ENCODE measurements at places on chromosomes 1 and 21.
A peak's percentile ranks its signal among the peaks of the same experiment; 100 is the strongest.

DNA sequence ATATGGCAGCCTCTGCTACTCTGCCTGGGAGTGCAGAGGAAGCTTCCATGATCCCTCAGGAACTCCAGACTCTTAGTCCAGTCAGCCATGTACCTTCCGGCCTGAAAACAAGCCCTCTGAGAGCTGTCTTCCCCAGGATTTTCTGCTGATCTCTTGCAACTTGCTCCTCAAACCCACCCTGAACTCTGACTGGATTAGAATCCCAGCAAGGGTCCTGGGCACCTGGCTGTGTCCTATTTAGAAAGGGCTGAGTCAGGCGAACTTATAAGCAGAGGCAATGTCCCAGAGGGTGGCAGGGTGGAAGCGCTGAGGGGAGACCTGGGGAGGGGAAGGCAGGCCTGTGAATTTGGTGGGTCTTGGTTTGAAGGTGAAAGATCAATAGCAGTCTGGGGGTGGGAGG lies 184.5 kb upstream of the EDN2 start:
- no peak for DNase-seq

DNA sequence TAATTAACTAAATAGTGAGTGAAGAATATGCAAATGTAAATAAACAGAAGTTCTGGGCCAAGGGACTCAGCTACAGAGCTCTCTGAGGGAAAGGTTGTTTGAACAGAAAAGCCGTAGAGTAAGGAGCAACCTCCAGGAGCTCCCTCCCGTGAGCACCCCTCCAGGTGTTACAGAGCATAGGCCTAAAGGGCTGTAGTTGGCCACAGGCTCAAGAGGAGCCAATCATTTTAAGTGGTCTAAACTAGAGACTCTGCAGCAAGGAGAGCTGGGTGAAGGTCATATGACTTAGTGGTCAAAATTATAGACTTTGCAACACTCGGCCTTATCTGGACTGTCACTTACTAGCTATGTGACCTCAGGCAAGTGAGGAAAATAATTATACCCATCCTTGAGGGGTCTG lies 19.1 kb upstream of the RXRG start:
- no peak for DNase-seq

DNA sequence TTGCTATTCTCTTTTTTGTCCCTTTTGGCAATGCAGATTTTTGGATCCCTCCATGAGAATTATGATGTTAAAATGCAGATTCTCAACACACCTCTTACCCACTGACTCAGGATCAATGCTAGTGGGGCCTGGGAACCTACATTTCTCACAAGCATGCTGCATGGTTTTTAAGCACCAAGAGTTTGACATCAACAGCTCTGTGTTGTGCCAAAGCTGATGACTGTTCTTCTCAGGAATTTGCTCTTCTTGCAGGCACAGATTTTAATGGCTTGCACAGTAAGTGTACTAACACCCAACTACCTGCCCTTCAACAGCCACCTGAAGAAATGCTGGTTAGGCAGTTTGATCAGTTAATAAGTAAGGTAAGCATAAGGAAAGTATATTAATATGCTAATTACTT lies 468.7 kb downstream of the PTBP2 start:
- no peak for DNase-seq

DNA sequence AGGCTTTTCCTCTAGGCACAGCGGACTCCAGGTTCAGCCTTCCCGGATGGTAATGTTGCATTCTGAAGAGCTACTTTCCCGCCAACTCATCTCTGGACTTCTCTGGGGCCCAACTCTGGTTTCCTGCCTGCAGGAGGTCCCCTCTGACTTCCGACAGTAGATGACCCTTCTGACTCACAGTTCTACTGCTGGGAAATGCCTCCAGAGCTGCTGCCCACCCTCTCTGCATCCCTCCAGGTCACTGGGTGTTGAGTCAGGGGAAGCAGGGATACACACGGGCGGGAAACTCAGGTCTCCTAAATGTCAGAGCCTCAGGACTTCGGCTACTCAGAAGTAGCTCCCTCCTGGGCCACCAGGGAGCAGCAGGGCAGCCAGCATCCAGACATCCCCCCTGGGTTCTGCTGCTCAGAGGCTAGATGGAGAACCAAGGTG lies 2.1 kb upstream of the KIF21B start:
- no peak for DNase-seq

GRCh38 chr1:66443793-66444192 lies 90.2 kb upstream of the SGIP1 start:
- no peak for DNase-seq

DNA sequence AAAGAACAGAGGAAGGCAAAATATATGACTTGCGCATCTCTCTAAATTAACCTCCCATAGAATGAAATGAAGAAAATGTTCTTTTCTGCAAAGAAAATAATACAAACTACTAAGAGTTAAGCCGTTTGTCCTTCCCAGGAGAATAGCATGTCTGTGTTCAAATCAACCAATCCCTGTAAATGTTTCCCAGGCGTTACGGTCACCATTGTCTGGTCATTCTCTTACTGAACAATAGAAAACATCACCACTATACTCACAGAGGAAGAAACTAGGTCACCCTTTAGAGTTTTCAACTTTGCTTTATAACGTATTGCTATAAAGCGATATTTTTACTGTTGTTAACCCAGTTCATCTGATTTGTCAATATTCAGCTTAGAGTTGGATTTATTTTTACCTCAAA lies 34.1 kb downstream of the COL11A1 start:
- no peak for DNase-seq

GRCh38 chr1:61914823-61915482 lies 172.7 kb downstream of the PATJ start:
- DNase-seq = no peak

GRCh38 chr1:34444516-34444915 lies 267.8 kb downstream of the C1orf94 start:
- no peak for DNase-seq

DNA sequence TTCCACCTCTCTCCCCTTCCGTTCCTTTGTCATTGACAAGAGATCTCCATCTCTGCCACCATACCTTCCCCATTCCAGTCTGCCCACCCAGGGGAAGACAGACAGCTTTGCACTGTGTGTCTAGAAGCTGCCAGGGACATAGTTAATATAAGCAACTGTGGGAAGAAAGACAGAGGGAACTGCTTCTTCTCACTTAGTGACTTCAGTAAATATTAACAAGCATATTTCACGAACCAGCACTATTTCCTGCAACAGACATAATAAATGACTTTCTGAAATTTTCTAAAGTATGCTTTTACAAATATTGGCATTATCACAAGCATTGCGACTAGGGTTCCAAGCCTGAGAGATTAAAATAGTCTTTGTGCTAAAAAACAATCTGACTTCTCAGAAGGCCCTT lies 43.2 kb upstream of the SLC6A9 start:
- DNase-seq = no peak

DNA sequence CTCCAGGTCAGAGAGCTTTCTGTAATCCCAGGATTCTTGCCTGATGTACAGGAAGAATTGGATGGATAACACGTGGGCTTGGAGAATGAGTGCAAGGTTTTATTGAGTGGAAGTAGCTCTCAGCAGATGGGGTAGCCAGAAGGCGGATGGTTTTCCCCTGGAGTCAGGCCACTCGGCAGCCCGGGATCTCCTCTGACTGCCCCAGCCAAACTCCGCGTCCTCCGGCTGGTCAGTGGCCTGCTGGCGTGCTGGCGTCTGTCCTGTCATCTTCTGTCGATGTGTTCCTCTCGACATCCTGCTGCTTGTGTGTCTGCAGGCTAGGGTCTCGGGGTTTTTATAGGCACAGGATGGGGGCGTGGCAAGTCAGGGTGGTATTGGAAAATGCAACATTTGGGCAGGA lies 27.4 kb upstream of the GJA9 start:
- DNase-seq = no peak

DNA sequence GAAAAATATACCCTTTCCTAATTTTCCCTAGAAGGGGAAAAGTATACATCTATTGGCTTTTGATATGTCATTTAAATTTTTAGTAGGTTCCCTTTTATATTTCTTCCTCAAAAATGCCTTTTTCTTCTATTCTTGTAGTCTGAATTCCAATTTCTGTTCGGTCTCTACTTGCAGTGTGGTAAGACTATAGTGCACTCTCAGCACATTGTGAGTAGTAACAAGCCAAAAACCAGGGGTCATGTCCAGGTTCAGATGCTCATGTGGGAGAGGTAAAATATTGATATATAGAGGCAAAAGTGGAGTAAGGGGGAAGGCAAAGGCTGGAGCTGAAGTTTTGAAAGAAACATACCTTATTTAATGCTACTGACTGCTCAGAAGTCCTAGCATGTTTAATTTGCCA lies 4.0 kb upstream of the FCGR2A start:
- no peak for DNase-seq

DNA sequence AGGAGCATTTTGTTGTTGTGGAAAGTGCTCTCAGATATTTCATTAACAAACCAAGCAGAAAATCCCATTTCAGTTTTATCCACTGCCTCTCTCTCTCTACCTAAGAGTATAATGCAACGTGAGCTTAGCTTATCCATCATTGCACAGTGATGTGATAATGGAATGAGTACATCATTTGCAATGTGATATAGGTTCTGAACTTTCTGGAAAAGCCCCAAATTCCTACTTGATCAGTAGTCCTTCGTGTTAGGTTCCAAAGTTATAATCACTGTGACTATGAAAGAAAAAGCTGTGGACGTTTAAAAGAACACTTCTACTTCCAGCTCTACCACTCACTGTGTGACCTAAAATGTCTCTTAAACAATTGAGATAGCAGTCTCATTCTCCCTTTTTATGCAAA lies 76.4 kb upstream of the PRMT6 start:
- no peak for DNase-seq

DNA sequence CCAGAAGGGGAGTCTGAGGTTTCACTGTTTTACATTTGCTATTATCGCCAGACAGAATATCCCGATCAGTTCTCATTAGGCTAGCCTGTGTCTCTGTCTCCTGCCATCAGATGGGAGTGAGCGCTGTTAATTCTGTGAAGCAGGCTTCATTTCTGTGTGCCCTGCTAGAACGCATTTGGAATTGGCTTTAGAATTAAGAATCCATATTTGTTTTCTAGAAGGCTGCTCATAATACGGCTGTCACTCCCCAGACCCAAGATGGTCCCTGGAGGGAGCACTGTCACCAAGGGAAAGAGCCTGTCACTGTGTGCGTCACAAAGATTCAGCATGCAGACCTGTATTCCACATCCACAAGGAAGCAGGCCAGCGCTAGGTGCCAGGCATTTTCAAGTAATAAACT lies 49.2 kb downstream of the CASQ2 start:
- no peak for DNase-seq

DNA sequence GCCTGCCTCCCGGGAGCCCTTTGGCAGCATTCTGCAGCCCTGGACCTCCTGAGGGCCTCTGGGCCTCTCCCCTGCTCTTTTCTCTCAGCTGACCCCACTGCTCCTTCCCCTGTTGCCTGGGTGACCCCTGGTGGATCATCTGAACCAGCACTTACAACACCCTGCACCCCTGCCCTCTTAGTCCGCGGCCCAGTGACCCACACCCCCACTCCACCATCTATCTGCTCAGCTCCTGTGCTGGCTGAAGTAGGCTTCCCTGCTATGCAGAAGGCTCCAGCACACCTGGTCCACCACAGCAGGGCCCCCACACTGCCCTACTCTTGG lies 74.0 kb downstream of the DMRTA2 start:
- DNase-seq = no peak

DNA sequence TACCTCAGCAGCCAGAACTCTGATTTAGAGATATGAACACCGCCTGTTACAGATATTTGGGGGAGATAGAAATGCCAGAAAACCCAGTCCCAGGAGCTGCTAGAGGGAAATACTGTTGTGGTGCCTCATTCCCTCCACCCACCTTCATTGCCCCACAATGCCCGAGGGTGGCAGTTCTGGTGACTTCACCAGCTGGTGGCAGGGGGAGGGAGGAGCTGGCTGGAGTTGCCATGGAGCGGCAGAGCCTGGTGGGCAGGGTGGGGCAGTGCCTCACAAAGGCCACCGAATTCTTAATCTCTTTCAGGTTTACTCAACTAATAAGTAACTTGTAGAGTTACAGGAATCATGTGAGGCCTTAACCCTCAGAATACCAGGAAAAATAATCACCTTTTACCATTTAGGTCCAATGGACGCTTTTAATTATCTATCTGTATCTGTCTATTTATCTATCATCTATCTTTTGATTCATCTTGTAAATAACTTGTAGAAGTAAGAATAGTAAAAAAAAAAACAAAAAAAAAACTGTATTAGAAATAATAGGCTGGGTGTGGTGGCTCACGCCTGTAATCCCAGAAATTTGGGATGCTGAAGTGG lies 11.7 kb upstream of the S100A11 start:
- DNase-seq = peak; percentile 47

GRCh38 chr1:200427744-200428143 lies 17.9 kb upstream of the ZNF281 start:
- no peak for DNase-seq

- no peak for DNase-seq
Measured at GRCh38 chr1:210617293-210617692, 288.6 kb downstream of the HHAT start.

GRCh38 chr1:243902100-243902499 lies 52.1 kb upstream of the AKT3 start:
- DNase-seq = no peak

DNA sequence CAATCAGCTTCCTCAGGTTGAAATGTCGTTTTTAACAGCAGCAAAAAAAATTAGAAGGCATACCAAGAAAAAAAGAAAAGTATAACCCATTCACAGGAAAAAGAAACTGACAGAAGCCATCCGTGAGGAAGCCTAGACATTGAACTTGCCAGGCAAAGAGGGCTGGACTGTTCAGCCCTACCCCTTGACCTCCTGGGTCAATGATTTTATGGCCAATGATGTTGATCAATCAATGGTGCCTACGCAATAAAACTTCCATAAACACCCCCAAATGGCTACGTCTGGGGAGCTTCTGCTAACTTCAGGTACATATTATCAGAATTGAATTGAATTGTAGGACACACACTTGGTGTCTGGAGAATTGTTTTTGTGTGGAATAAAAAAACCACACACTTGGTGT lies 4.8 kb upstream of the PSEN2 start:
- no peak for DNase-seq

DNA sequence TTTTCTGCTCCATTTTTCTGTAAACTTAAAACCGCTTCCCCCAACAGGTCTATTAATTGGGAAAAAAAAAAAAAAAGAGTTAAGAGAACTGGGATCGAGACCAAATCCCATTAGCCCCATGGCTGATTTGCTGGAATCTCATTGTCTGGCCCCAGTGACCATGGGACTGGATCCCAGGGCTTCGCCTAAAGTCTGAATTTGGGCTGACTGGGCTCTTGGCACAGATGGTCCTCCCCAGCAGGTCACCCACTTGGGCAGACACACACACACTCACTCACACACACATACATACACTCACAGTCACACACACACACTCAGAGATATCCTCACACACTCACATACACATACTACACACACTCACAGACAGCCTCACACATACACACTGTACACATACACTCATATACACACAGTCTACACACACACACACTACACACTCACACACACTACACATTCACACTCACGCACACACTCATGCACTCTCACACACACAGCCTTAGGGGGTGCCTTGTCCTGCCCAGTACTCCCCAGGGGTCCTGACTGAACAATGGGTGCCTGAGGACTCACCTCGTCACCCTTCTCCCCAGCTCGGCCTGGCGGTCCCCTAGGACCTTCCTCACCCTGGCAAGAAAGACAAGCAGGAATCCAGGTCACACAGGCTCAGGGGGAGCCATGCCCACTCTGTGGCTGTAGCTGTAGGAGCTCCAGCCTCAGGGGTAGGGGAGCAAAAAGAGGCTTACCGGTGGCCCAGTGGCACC lies 7.5 kb downstream of the COL9A2 start:
- no peak for DNase-seq

GRCh38 chr1:63789856-63790605 lies 16.2 kb downstream of the ROR1 start:
- DNase-seq = no peak
